ENCODE measurements at places on chromosomes 3 and 15.
A peak's percentile ranks its signal among the peaks of the same experiment; 100 is the strongest.

GRCh38 chr15:87038404-87038803 lies 958.7 kb downstream of the AGBL1 start:
- no peak for DNase-seq

DNA sequence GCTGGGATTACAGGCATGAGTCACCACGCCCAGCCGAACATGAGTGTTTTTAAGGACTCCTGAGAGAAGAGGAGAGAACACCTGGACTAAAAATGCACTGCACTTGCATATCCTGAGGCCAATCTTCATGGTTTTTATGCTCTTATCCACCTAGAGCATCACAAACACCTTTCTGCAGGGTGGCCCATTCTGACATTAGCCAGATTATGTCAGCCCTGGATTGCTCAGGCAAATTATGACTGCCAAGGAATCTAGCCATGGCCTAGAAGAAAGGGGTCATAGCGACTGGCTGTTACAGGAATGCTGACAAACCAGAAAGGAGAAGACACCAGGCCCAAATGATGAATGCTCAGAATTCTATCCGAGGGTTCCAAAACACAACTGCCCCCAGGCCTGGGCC lies 40.9 kb upstream of the HERC1 start:
- DNase-seq = no peak

- DNase-seq = no peak
Observed at GRCh38 chr15:80468796-80469195, 64.6 kb downstream of the ARNT2 start.

- DNase-seq = peak; percentile 29
Observed at GRCh38 chr3:118782755-118783202, 251.9 kb downstream of the IGSF11 start.

GRCh38 chr3:123813876-123814275 lies 70.3 kb downstream of the MYLK start:
- no peak for DNase-seq

- peak; percentile 40 for DNase-seq
Observed at GRCh38 chr15:68578980-68579935, at the start of gene CORO2B. Gene CORO2B, plus strand, starts transcription at chr15:68578993. Its CDS starts 270 bp downstream, at chr15:68579263.

GRCh38 chr3:107938143-107938542 lies 152.7 kb downstream of the CD47 start:
- no peak for DNase-seq

- no peak for DNase-seq
Observed at GRCh38 chr15:91465086-91465485, 365.0 kb downstream of the SV2B start.

Data from DMS79 (cell line).